NCI-H1694 treated with DMSO at 0.1 percent for 48 hours (cell line): ENCODE measurements at places on chromosomes 11 and 22.

DNA sequence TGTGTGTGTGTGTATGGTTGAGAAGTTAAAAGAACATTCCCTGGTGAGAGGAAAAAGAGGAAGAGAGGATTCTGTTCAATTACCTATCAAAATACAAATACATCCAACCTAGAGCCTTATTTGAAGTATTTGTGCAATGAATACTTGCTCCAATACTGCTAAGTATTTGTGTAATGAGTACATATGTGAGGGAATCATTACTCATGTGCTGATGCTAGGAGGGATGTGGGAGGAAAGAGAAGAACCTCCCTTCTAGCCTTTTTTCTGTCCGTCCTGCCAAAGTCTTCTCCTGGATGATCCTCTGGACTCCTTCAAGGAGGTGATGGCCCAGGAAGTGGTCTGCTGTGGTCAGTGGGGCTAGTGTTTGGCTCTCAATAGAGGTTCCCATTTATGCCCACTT lies 36.0 kb upstream of the ACCSL start:
- no peak for DNase-seq

DNA sequence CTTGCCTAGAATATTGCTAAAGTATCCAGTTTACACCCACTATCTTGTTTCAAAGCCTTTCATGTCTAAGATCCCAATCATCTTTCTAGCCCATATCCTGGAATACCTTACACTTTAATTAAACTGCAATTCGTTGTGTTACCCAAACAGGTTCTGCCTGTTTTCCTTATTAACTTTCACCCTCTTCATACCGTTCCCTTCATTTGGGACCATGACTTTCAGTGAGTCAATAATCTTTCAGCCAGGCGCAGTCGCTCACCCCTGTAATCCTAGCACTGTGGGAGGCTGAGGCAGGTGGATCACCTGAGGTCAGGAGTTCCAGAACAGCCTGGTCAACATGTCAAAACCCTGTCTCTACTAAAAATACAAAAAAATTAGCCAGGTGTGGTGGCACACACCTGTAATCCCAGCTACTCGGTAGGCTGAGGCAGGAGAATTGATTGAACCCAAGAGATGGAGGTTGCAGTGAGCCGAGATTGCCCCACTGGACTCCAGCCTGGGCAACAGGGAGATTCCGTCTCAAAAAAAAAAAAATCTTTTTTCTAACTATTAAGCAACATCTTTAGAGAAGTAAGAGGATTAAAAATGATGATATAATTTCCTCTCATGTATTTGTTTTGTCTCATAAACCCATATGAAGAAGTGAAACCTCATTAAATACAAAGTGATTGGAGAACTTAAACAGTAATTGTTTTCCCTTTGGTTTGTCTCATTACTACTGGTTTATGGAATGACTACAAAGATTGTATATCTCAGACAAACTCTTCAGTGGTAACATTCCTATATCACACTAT lies 20.7 kb downstream of the DMC1 start:
- DNase-seq, result no peak

DNA sequence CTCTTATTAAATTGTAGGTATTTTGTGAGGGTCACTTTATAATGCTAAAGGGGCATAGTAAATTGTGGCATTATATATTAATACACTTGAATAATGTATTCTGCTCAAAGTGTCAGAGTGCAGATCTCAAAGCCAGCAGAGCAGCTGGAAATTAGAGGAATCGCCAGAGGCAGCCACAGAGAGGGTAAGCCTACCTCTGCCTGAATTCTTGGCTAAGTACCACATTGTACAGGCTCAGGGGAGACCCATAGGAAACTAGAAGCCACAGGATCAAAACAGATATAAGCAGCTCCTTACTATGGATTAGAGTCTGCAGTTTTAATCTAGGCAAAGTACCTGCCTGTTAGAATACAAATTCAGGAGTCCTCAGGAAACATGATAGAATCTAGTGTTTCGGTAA lies 249.3 kb downstream of the DDX10 start:
- DNase-seq, result no peak

DNA sequence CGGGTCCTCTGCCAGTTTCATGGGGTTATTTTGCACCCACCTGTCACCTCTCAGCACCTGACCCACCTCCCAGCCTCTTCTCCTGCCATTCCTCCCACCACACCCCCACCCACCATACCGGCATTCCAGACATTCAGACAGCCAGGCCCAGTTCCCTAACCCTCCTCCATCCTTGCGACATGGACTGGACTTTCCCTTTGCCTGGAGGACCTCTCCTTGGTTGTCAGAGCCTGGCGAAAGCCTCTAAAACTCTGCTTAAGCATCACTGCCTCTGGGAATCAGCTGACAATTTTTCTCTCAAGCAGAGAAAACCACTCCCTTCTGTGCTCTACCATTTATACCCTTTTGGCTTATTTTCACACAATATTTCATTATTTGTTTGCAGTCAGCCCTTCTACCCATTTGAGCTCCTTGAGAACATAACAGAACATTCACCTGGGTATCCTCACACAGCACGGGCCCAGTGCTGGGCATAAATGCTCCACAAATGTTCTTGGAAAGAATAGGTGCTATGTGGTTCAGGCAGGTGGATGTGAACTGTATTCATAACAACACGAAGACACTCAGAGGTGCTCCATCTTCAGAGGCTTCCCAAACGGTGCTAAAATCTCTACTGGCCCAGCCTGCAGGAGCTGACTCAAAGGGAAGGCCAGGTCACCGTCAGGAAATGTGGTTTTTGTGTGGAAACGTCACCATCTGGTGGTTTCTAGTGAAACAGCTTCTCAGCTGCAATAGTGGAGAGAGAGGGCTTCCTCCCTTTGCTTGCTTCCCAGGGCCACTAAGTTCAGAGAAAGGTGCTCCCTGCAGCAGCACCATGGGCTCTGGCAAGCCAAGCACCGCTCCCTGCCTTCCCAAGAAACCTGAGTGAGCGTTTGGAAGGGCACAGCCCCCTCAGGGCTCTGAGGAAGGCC lies 10.4 kb downstream of the SPATA19 start:
- peak; percentile 42 for DNase-seq

- no peak for DNase-seq
These were observed 388.6 kb downstream of the MN1 start for GRCh38 chr22:27412866-27413445.

DNA sequence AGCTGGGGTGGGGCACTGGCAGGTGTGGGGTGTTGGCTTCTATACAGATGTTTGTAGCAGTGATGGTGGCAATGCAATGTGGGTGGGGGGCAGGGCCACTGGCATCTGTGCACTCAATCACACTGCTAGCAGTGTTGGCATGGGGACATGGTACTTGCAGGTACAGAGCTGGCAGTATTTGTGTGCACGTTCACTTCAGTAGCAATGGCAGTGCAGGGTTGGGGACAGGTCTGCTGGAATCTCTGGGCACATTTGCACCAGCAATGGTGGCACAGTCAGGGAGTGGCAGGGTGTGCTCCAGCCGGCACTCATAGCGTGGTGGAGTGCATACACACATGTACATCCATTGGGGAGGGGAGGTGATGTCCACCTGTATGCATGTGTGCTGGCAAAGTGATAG lies 775.2 kb downstream of the CNTN5 start:
- no peak for DNase-seq

- DNase-seq, result peak; percentile 69
These were observed 23.5 kb downstream of the TP53I11 start for GRCh38 chr11:44927174-44927661.

DNA sequence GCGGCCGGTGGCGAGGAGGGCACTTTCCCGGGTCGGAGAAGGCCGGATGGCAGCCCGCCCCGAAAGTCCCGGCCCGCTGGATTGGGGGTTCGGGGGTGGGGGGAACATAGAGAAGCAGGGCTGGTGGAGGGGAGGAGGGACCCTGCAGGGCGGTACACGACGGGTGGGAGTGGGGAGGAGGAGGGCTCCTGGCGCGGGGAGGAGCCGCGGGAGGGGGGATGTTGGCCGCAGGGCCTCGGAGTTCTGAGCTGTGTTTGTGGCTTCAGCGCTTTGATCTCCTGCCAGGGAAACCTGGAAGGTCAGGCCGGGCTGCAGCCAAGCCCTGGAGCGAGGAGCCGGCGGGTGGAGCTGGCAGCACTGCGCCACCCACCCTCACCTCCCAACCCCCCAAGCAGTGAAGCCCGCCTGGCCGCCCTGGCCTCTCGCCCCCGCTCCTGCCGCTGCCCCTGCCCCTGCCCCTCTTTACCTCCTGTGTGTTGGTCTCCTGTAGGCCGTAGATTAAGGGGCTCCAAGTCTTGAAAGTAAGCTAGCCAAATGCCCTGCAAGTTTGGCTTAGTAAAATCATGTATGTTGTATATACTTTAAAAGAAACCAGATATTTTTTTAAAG lies 30.9 kb downstream of the C22orf31 start:
- no peak for DNase-seq

DNA sequence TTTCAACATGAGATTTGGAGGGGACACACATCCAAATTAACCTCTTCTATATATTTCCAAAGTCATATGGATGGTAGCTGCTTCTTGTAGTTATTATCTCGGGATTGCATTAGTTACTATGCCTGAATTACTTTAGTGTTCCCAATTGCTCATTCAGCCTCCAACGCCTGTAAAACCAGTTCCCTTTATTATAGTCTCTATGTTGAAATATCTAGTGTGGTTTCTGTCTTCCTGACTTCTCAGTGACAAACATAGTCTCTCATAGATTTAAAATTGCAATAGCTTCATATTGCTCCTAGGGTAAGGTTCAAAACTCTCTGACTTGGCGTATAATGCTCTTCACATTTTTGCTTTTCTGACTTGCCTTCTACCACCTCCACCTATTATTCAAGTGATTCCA lies 366.4 kb downstream of the CASP12 start:
- DNase-seq, result no peak

DNA sequence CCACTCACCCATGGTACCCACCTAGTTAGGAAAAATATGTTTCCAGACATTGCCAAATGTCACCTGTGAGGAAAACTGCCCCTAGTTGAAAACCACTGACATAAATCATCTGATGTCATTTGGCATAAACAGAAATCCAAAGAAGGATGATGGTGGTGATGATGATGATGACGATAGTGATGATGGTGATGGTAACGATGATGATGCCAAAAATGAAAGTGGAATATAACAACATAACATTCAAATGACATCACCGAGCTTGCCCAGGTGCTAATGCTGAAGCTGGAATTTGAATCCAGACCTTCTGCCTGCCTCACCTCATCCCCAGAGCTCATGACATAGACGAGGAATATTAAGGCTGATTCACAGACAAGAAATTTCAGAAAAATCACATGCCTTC lies 92.3 kb upstream of the ASPHD2 start:
- no peak for DNase-seq

DNA sequence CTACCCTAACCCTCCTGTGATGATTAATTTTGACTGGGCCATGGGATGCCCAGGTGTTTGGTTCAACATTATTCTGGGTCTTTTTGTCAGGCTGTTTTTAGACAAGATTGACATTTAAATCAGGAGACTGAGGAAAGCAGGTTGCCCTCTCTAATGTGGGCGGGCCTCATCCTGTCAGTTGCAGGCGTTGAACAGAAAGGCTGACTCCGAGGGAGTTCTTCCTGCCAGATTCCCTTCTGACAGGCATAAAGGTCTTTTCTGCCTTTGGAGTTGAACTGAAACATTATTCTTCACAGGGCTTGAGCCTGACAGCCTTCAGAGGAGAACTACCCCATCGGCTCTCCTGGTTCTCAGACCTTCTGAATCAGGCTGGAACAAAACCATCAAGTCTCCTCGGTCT lies 4.3 kb upstream of the PSMC3 start:
- no peak for DNase-seq

GRCh38 chr11:122157653-122158161 lies 41.7 kb upstream of the BLID start:
- DNase-seq, result no peak

GRCh38 chr22:49519117-49519737 lies 308.4 kb downstream of the BRD1 start:
- no peak for DNase-seq

- no peak for DNase-seq
These were observed 13.8 kb downstream of the CHRDL2 start for GRCh38 chr11:74717221-74717969.

GRCh38 chr11:34358728-34359547 lies 1.1 kb upstream of the ABTB2 start:
- DNase-seq, result peak; percentile 75

- DNase-seq, result no peak
These were observed 41.2 kb upstream of the TESMIN start for GRCh38 chr11:68792400-68792966.

- DNase-seq, result peak; percentile 1
These were observed 16.7 kb upstream of the SYT12 start for GRCh38 chr11:67006029-67006884.

DNA sequence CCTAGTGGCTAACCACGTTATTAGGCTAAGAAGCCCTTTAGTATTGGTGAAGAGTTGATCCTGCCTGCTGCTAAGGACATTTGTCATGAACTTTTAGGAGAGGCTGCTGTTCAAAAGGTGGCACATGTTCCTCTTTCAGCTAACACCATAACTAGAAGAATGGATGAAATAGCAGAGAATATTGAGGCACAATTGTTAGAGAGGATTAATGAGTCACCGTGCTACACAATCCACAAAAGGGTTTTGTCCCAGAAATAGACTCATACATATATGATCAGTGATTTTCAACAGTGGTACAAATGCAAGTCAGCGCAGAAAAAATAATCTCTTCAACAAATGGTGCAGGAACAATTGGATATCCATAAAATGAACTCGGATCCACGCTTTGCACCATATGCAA lies 7.0 kb upstream of the MSANTD2 start:
- DNase-seq, result no peak

GRCh38 chr11:96215110-96215782 lies 127.7 kb downstream of the MAML2 start:
- DNase-seq, result no peak

GRCh38 chr11:11979488-11980117 lies 28.8 kb downstream of the DKK3 start:
- peak; percentile 41 for DNase-seq

DNA sequence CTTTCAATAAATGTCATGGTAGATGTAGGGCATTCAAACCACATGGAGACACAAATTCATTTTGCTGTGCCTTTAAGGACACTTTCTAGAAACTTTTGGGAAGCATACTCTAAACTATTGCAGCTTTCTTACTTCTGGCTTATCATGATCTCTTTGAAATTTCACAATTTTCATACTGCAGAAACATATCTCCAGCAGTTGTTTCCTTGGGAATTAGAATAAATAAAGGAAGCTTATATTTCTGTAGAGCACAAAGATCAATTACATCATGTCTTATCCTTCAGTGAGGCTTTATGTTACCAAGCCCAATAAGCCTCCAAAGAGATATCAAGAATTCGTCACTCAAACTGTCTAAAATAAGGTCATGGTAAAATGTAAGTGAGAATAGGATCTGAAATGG lies 74.5 kb upstream of the RAB38 start:
- no peak for DNase-seq

DNA sequence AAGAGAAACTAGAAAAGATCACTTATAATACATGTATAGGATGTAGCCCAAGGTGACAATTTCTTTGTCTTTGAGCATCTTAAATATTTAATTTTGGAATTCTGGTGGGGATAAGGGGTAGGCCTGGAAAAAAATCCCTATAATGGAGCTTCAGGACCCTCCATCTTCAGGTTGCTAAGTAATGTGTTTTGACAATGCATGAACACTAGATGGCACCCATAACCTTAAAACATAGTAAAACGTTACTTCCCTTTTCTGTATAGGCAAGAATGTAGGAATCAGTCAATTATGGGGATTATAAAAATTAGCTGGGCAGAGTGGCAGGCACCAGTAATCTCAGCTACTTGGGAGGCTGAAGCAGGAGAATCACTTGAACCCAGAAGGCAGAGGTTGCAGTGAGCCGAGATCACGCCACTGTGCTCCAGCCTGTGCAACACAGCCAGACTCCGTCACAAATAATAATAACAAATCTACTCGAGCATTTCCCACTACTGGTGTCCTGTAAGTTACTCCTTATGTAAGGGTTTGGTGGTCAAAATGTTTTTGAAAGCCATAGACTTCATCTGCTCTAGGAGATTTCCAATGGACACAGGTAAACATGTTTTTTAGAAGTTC lies 541.9 kb upstream of the CCDC90B start:
- DNase-seq, result peak; percentile 52
